Fibroblast of the aortic adventitia (primary cell): ENCODE measurements at places on chromosomes 6 and 20.

DNA sequence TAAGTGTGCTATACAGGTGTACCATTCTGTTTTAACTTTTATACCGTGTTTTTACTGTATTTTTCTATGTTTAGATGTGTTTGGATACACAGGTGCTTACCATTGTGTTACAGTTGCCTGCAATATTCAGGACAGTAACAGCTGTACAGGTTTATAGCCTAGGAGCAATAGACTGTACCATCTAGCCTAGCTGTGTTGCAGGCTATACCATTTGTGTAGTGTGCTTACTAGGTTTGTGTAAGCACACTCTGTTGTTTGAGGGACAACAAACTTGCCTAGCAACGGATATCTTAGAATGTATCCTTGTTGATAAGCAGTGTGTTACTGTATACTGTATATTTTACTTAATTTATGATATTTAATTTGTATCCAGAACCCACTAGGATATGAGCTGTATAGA, 35.2 kb downstream of the ADGB start:
- no peak for DNase-seq

GRCh38 chr6:81772741-81773140, 20.3 kb upstream of the TENT5A start:
- no peak for DNase-seq

DNA sequence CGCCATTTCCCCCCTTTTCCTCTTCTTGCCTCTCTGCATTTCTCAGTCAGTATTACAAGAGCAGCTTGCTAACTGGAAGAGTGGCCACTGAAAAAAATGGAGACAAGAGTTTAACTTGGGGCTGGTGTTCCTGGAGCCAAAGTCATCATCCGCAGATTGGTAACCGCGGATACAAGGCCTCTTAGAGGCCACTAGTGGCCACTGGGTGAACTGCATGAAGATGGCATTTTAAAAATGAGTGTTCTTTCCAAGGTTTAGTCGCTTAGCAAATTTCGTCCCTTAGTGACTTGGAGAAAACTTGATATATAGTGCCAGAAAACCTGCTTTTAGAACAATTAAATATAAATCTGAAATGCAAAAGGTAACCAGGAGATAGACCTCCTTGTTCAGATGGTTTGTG, 4.8 kb downstream of the F13A1 start:
- DNase-seq, result peak; percentile 42

- no peak for DNase-seq
Measured at GRCh38 chr6:22808466-22808865, 239.1 kb downstream of the HDGFL1 start.

- DNase-seq, result no peak
Measured at GRCh38 chr20:40895182-40895581, 133.4 kb upstream of the TOP1 start.

- no peak for DNase-seq
Measured at GRCh38 chr6:106027758-106028157, 58.4 kb upstream of the PRDM1 start.

DNA sequence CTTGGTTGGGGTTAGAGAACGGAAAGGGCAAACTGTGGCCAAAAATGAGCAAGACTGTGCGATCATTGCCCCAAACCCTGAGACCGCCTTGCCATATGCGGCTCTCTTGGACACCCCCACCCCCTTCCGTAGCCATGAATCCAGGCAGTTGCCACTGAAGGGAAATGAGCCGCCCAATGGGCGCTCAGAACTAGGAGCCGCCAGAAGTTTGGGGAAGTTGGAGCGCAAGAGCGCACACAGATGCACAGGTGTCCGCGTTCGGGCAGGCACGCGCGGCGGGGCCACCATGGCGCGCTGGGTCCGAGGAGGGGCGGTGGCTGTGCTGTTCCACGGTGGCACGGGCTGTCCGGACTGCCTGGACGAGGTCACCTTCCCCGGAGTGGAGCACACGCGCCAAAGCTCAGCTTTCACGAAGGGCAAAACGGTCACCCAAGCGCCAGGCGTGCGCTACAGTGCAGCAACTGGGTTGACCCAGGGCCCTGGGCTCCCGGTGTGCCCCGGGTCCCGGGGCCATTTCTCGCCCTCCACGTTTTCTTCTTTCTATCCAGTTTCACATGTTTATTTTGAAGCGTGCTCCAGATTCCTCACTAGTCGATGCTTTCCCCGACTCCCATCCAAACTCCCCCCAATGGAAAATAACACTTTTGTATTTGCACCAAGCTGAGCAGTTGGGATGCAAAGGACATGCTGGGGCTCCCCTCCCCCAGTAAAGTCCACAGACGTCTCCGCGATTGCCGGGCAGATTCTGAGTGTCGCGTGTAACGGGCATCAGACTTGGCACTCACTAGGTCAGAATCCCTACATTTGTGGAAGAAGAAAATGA, 906 bp upstream of the PDE10A start:
- DNase-seq, result no peak
